ENCODE measurements at places on chromosomes 1 and 21.

DNA sequence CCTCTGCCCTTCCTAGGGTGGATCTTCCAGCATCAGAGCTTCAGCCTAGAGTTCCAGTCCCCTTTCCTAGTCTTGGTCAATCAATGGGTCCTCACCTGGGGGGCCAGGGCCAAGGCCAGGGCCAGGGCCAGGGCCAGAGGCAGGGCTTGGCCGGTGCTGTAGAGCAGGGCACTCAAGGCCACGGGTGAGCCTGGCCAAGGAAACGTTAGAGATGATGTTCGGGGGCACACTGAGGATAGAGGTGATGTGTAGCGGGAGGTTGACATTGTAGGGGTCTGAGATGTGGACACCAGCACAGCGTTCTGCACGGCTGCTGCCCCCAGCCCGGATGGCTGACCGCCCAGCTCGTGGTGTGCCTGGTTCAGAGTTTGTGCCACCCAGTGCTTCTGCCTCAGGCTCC is 5.4 kb upstream of the USF1 start:
- no peak for DNase-seq

DNA sequence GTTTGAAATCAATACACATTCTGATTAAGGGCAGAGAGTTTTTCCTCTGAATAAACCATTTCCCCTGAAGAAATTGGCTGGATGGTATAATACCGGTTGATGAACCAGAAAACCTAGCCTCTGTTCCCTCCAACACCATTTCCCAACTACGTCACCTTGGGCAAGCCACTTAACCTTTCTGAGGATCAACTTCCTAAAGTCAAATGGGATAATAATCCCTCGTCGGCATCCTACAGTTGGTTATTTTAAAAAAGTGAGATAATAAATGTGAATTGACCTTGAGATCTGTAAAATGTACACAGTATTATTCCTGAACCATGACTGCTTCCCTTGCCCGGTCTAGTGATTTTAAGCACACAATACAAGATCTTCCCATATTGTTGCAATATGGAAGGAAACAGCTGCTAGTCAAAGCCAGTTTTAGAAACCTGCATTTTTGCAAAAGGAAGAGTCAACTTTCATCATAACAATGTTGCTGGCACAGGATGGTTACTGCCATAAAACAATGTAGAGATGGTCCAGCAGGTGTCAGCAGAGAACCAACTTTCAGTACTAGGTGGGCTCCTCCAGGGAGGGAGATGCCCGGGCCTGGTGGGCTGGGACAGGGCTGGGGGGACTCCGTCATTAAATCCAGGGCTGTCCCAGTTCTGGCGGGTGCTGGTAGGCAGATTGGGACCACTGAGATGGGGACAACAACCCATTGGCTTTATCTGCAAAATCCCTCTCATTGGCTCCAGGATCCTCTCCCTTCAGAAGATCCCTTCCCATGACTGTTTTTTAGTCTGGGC is 5.2 kb upstream of the HLX start:
- DNase-seq, result no peak

DNA sequence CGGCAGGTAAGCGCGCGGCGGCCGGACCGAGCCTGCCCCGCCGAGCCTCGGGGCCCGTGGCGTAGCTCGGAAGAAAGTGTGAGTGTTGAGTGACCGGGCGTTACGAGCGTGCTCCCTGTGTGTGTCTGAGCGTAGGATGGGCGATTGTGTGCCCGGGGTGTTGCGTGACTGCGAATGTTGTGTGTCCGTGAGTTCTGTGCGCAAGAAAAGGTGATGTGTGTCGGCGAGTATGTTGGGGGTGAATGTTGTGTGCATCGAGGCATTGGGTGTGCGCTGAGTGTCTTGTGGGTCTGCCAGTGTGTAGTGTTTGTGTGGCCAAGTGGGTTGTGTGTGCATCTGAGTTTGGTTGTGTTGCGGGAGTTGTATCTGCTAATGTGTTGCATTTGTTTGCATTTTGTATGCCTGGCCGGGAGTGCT is 398 bp downstream of the PTPRU start:
- no peak for DNase-seq

GRCh38 chr1:232628335-232629249 is 1.3 kb downstream of the SIPA1L2 start:
- DNase-seq, result no peak
